ENCODE measurements at places on chromosomes 1 and 21.
A peak's percentile ranks its signal among the peaks of the same experiment; 100 is the strongest.

GRCh38 chr1:58249388-58249736 is 297.2 kb downstream of the OMA1 start:
- DNase-seq, result no peak

- DNase-seq, result no peak
These were observed 35.3 kb downstream of the CHD5 start for GRCh38 chr1:6144647-6145395.

DNA sequence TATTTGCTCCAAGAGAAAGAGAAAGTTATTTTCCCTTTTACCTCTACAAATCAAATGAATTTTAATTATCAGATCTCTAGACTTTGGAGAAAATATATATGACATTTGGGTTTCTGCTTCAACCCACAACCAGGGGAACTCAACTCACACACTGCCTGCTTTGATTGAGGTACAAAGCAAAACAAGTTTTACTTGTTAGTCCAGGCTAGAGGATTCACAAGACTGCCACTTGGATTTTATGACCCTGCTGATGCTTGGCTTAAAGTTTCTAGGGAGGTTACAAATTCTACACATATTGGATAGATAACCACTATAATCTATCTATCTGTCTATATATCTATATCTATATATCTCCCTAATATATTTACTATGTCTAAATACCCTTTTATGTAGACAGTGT is 467.3 kb upstream of the RGS18 start:
- no peak for DNase-seq

DNA sequence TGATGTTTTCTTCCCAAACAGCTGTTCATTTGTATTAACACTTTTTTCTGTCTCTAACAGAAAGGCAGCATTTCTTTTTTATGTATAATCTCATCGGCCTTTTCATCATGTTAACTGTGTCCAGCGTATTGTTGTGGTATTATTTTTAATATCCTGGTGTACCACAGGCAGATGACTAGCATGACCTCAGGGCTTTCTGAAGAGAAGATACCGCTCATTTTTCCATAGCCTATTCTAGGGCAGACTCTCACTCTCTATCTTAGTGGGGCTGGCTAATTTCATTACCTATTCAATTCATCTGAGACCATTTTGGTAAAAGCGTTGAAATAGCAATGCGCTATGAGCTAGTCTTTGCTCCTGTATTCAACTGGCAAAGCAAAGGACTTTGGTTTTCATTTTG is 209.9 kb downstream of the SDCCAG8 start:
- no peak for DNase-seq

GRCh38 chr1:64005801-64006200 is 197.6 kb upstream of the UBE2U start:
- no peak for DNase-seq

GRCh38 chr1:175132436-175132835 is 60.1 kb downstream of the KIAA0040 start:
- no peak for DNase-seq

DNA sequence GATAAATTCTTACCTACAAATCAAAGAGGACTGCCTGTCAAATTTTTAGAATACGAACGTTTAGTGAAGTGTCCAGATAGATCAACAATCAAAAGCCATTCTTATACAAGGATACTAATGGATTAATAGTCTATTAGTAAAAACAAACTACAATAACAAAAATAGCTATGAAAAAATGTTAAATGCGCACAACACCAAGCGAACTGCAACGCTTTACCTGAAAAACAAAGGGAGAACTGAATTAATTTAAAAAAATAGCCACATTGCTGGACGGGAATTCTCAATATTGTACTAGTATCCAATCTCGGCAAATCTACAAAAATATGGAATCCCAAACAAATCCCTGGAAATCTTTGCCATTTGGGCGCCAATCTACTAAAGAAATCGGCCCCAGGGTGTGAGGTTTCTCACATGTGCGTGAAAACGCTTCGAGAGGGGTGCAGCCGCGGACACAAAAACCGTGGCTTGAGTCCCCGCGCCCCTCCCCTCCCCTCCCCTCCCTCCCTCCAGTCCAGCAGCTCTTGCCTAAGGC is 55.6 kb downstream of the TRAF5 start:
- DNase-seq, result no peak

DNA sequence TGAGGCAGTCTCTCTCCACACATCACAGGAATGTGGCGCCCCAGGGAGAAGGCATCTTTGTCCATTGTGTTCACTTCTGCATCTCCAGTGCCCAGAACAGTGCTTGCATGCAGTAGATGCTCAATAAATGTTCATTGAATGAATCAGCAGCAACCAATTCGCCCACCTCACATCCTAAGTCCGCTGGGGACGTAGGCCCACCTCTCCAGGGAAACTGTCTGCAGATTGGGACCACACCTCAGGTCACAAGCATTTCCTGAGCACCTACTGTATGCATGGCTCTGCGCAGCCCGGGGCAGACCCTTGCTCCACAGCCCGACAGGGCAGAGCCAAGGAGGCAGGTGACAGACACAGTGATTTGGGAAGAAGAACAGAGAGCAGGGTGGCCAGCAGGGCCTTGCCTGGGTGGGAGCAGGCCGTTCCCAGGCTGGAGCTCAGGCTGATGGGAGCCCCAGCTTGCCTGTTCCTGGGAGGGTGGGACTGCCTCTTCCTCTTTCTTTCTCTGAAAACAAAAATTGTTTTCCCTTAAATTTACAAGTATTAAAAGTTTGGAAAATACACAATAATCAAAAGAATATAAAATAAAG is 25.8 kb upstream of the RUNX3 start:
- no peak for DNase-seq

DNA sequence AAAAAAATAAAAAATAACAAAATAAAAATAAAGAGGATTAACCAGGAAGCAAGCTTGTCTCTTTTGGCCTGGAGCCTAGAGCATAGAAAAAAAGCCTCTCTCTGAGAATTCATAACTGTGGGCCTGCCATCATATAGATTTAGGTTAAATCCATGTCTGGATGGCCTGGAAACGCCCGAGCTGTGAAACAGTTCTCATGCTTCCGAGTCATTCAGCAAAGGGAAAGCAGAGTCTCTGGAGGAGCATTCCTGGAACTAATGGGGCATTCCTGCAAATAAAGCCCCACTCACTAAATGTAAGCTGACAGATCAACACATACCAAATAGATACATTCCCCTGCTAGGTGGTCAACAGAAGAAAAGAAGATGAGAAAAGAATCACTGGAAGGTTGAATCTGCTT is 75.8 kb upstream of the GNG4 start:
- DNase-seq, result no peak

DNA sequence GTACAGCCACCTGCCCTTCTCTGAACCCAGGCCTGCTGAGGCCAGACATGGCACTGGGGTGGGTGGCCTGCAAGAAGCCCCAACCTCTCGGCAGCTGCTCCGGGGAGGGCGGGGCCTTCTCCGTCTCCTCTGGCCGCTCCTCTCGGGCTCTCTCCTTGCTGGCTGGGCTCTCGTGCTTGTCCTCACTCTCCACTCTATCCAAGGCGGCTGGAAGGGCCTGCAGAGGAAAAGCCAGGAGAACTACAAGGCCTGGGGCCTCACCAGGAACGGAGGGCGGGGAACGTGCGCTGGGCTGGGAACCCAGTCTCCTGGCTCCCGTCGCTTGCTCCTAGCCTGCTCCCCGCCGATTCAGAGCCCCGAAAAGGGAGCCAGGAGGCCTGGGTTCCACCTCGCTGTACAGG is 59.1 kb downstream of the CHD5 start:
- DNase-seq, result no peak

DNA sequence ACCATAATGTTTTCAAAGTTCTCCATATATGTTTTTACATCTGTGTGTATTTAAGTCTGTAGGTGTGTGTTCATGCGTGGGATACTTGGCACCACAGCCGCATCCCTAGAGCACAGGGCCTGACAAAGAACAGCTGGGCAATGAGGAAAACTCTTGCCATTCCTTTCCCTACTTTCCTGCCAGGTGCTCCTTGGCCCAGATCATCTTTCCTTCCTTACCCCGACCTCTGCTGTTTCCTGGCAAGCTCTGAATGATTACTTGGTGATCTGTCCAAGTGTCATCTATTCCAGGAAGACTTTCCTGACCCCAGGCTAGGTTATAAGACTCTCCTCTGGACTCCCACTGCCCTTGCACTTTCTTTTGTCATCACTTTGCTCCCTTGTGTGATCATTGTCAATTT is 123.6 kb downstream of the ELAVL4 start:
- no peak for DNase-seq

DNA sequence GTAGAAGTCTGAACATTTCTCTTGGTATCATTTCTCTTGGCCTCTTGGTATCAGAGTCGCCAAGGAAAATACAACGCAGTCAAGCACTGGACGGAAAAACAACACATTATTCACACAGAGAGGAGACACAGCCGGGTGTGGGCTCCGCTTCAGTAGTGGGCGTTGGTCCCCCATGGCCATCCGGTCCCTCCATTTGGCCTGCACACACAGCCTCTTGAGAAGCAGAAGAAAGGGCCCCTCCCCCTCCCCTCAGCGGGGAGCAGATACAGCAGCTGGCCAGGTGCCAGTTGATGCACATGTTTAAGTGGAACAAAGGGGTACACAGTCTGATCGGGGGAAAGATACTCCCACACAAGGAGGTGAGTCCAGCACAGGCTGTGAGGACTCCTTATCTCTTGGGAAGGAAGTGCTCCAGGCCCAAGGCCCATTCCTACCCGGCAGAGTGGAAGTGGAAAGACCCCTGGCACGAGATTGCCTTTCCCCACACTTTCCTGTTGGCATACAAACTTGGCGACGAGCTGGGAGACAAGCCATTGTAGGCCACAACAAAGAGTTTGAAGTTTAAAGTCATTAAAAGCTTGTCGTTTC is 311.3 kb downstream of the FAM72C start:
- no peak for DNase-seq

DNA sequence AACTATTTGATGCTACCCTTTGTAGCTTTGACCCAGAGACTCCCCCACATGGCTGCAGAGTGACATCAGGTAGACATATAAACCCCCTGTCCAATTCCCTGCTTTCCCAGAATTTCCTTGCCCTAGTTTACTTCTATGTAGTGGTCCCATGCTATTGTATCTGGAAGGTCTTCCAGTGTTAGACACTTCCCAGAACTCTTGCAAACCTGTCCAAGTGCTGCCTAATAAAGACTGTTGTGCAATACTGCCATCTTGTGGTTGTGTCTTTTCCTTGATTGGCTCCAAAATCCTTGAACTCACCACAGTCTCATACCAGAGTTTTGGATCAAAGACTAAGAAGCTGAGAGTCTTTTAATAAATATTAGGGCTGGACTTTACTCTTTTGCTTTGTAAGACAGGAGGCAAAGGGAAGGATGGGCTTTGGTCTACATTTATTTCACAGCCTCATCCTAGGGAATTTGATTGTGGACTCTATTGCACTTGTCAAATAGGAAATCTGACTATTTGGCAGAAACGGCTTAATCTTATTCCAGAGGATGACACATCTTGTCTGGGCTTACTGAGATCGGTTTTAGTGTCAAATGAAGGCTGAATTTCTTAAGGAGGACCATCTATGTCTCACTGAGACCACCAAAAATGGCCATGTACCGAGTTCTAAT is 169.9 kb downstream of the LRRC7 start:
- DNase-seq, result no peak

- DNase-seq, result no peak
These were observed 20.4 kb upstream of the FOXO6 start for GRCh38 chr1:41340655-41341364.

GRCh38 chr1:154993572-154994268 is at the start of gene LENEP:
LENEP (plus strand) TSS chr1:154993586; CDS start chr1:154993608, 22 bp downstream.
- no peak for DNase-seq

GRCh38 chr1:201884425-201884824 is 4.3 kb upstream of the SHISA4 start:
- DNase-seq, result no peak

DNA sequence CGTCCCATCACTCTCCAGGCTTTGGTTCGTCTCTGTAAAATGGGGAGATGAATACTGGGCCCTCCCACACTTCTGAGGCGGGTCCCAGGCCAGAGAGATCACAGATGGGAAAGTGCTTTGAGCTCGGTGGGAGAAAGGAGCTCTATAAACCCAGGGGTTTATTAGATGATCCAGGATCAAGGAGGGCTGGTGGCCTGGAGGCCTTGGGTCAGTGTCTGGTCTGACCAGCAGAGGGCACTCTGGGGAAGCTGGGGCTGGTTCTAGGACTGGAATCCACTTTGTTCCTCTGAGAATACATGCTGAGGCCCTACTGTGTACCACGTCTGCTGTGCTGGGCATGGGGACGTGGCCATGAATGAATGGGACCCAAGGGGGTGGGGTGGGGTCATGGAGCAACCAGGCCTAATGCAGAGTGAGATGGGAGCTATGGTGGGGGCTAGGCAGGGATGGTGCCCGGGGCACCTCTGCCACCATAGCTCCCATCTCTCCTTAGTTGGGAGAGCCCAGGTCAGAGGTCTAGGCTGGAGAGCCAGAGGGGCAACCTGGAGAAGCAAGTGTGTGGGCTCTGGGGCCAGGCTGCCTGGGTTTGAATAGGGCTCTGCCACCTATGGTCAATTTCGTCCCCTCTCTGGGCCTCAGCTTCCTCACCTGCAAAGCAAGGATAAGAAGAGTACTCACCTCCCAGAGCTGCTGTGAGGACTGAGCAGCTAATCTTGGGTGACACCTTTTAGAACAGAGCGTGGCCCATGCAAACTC is 9.0 kb upstream of the FAM131C start:
- DNase-seq, result peak; percentile 61

- DNase-seq, result no peak
These were observed 6.5 kb downstream of the CCSAP start for GRCh38 chr1:229336345-229336744.

- no peak for DNase-seq
These were observed 6.4 kb downstream of the IL24 start for GRCh38 chr1:206903687-206904086.

- no peak for DNase-seq
These were observed 20.2 kb upstream of the LRRC47 start for GRCh38 chr1:3816331-3817137.

- peak; percentile 25 for DNase-seq
These were observed 95.4 kb downstream of the RNF220 start for GRCh38 chr1:44500181-44501046.

DNA sequence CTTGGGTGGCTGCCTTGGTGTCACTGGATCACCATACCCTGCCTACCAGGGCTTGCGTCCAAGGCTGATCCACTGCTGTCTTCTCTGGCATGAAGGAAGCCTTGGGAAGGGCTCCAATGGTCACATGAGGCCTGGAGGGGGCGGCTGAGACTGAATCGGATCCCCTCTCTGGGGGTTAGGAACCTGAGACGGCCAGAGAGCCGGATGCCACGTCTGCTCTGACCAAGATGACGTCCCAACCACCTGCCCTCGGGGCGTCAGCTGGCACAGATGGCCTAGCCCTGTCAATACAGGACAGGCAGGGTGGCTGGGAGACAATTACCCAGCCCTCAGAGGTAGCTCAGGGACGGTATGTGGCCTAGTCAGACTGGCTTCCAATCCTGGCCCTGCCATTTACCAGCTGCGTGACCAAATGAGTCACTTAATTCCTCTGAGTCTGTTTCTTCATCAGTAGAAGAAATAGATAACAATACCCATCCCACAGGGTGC is 5.4 kb downstream of the TRIM62 start:
- peak; percentile 20 for DNase-seq

DNA sequence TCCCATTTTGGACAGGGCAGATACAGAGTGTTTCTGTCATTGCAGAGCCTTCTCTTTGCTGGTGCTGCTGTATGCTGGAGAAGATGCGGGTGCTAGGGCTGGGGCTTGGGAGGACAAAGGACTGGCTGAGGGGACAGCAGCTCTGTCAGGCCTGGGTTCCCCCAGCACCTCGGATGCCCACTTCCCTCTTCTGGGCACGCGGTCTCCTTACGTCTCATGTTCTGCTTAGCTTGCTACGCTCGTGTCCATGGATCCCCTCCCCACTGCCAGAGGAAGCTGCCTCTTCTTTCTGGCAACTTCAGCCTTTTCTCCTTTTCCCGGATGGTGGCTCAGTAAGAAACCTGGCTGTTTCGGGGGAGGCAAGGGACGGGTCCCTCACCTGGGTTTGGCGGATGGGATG is 75.7 kb downstream of the ARHGEF10L start:
- no peak for DNase-seq

- DNase-seq, result no peak
These were observed 320.3 kb upstream of the VAMP3 start for GRCh38 chr1:7450838-7451237.
